ENCODE measurements at places on chromosomes 13 and 19.

GRCh38 chr19:3620145-3620816, 6.3 kb downstream of the CACTIN start:
- DNase-seq, result no peak

GRCh38 chr13:42633495-42633894, 59.5 kb downstream of the TNFSF11 start:
- DNase-seq, result no peak

DNA sequence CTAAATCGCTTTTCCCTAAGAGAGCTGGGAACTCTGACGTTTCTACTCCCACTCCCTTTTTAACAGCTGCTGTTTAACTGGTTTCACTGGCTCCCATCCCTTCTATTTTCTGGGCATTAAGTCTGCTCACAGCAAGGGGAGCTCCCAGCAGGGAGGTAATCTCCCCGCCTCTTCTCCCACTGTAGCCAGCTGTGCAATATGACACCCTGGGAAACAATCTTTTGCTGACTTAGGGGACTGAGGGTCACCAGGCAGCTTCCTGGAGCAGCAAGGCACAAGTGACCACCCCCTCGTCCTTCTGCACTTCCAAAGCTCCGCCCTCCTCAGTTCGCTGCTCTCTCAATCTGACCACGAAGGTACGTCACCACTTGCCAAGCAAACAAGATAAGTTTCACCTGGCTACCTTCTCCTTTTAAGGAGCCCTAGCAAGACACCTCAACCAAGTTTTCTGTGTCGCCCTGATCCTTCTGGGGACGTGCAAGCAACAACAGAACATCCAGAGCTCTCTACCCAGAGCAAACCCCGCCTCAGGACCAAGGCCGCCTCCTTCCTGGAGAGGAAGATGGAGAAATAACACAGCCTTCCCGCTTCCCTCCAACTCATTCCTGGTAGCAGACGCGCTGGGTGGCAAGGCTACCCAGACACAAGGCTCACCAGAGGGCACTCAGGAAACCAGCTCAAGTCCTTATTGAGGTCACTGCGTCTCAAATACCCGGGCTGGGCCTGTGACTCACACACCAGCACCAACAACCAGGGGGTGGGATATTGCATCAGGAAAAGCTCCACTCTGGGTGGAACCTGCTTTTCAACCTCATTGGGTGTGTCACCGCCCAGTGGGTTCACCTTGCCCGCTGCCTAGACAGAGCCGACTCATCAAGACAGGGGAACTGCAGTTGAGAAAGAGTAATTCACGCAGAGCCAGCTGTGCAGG, 92.4 kb downstream of the STK24 start:
- no peak for DNase-seq

DNA sequence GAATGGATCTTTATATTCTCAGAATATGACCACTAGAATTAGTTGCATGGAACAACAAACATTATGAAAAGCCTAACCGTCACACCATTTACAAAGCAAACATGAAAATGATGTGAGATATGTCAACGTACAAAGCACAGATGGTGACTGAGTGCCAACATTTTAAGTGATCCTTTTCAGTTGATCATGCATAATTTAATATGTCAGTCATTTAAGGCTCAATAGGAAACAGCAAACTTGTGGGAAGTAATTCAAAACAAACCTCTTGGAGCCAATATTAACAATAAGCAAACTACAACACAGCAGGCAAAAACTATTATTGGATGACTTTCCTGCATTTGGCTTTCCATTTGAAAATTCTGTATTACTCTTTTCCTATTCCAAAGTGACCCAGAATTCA, 277.6 kb downstream of the SLITRK6 start:
- DNase-seq, result peak; percentile 59

DNA sequence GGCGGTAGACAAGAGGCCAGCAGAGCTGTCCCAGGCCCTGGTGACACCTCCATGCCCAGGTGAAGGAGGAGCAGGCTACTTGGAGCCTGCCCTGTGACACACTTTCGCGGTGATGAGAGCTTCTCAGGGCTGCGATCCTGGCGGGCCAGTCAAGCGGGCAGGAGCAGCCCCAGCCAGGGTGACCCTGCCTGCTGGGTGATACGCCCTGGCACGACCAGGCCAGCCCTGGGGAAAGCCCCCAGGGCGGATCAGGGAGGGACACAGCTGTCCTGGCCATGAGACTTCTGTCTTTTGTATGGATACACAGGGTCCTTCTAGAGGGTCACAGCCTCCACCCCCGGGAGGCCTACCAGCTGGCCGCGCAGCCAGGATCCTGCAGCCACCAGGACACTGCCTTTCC, 13.1 kb downstream of the DNM2 start:
- DNase-seq, result no peak

DNA sequence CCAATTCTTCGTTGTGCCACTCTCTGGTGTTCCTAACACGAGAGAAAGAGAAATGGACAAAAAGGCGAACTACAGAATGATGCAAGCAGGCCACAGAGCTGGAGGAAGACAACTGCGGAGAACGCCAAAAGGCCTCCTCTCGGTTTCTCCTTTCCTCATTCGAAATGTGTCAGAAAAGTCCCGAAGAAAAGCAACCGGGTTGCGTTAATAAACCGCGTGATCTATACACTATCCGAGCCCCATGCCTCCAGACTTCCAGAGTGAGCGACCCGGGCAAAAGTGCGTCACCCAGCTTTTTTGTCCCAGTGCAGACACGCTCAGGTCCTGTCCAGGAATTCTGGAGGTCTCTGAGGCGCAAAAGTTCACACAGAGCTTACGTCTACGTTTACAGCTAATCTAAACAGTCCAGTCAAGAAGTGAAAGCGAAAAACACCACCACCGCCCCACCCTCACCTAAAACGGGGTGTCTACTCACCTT, 413 bp downstream of the N4BP2L2 start:
- DNase-seq, result no peak

DNA sequence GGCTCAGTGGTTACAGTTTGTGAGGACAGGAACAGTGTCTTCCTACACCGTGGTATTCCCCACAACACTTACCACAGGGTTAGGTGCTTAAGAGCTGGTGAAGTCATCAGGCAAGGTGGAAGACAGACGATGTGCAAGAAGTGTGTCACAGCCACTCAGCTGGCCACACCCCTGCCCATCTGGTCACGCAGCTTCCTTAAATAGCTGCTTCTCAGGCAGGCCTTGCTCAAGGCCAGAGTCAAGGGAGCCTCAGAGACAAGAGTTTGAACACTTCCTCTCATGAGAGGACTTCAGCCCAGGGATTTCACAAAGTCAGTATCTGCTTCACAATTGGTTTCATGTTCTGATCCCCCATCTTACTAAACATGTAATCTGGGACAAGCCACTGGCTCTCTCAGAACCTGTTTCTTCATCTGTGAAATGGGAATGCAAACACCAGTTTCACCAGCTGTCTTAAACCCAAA, 80.3 kb upstream of the FRY start:
- no peak for DNase-seq

GRCh38 chr19:54141356-54141755, 3.8 kb downstream of the CNOT3 start:
- DNase-seq, result no peak

GRCh38 chr13:94925263-94925662, 212.9 kb upstream of the SOX21 start:
- no peak for DNase-seq

- no peak for DNase-seq
Measured at GRCh38 chr19:46393456-46394401, 19.6 kb downstream of the CCDC8 start.

DNA sequence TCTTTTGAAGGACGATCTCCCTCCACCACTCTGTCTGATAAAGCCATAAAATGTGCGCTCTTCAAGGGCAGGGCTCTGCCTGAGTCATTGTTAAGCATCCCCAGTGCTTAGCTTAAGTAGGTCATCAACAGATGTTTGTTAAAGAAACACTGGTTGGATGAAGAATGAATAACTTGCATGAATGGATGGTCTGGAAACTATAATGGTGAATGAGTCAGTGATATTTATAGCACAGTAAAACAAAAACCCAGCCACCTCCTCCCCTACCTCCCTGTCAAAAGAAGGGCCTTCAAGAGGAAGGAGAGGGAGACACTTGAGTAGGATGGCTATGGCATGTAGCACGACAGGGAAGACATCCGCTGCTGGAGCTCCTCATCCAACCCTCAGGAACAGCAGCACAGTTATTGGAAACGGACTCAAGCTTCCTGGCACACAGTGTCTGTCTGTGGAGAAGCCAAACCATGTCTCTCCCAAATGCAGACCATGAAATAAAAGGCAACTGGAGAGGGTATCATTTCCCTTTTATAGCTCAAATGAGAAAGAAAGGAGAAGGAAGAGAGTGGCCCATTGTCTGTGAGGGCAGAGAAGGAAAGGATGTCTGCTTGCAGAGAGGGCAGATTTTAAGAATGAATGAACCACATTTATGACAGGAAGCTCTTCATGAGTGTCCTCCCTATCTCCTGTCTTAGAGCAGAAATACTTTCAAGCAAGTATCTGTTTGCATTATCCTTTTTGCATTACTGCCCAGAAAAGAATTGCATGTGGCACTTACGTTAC, 183.5 kb upstream of the UBL3 start:
- DNase-seq, result no peak

- DNase-seq, result no peak
Measured at GRCh38 chr19:607301-608154, 17.8 kb downstream of the HCN2 start.

DNA sequence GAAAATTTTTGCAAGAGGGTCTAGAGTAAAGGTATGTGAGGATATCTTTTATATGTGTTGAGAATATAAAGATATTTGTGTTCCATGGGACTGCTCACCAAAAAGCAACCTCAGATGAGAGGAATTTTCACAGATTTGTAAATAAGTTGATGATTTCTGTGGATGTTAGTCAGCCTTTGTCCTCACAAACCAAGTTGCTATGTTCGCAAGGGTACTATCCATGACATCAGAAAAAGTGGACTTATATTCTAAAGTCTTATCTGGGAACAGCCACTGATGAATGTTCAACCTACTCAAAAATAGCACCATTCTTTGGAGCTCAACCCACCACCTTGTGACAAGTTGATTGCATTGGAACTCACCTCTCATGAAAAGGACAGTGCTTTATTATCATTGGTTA, 138.6 kb downstream of the PCDH20 start:
- no peak for DNase-seq

DNA sequence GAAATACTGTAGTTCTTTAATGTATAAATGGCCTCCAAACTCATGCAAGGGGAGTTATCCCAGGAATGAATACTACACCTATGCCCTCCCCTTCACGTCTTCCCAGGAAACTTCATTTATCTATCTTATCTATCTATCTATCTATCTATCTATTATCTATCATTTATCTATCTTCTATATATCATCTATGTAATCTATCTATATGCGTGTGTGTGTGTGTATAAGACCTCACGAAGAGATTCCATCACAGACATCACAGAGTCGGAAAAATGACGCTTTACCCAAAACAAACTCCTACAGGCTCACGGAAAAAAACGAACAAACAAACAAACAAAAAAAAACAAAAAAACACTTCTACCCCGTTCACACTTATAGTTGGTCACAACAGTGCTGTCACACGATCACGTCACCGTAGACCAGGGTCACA, 486 bp downstream of the ZNF529 start:
- DNase-seq, result no peak

- DNase-seq, result no peak
Measured at GRCh38 chr13:46329624-46330023, 57.4 kb downstream of the RUBCNL start.

DNA sequence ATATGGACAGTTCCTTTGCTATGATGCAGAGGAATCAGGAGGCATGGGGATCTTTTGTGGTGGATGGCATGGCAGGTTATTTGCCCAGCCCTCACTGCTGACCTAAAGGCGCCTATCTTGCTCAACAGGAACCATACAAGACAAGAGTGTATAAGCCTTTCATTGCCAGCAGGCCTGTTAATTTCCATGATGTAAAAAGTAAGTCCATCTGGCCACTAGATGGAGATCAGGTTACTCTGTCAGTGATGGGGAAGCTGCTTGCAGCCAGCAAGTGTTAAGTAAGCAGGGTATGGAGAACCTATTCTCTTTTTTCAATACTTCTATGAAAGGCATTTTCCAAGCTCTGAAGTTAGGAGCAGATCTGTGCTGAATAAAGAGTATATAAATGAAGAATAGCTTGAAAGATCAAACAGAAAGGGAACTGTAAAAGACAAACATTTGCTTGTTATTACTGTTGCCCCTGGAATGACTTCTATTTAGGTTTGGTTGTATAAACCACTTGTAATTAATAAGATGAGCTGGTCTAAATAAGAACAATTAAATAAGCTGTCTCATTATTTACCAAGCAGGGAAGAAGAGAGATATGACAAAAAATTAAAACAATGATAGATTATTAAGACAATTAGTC, 210.9 kb downstream of the RGCC start:
- DNase-seq, result peak; percentile 77

DNA sequence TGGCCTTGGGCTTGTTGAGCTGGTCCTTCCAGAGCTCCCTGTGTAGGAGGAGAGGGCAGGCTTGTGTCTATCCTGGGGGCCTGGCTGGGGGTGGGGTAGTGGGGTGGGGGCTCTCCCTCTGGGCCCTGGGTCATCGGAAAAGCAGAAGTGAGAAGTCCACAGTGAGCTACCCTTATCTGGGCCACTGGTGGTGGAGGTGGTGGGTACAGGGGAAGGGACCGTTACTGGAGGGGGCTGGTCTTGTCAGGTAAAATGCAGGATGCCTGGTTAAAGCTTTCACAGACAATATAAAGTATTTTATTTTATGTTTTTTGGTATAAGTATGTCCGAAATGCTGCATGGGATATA, 342 bp upstream of the SIGLEC10 start:
- DNase-seq, result no peak

DNA sequence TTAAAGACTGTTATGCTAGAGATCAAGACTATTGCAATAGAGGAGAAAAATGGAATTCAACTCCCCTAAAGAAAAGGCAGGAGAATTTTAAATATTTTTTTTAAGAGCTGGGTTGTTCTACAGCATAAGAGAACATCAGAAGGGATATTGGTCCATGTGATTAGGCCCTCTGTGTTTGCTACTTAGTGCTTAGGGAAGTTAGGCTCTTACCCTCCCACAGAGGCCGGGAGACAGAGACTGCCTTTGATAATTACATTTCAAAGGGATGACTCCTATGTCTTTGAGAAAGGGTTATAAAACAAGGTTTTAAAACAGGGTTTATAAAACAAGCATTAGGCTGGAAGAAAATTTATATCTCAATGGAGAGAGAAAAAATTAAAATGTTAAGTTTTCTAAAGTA, 1248.1 kb upstream of the PCDH20 start:
- no peak for DNase-seq

DNA sequence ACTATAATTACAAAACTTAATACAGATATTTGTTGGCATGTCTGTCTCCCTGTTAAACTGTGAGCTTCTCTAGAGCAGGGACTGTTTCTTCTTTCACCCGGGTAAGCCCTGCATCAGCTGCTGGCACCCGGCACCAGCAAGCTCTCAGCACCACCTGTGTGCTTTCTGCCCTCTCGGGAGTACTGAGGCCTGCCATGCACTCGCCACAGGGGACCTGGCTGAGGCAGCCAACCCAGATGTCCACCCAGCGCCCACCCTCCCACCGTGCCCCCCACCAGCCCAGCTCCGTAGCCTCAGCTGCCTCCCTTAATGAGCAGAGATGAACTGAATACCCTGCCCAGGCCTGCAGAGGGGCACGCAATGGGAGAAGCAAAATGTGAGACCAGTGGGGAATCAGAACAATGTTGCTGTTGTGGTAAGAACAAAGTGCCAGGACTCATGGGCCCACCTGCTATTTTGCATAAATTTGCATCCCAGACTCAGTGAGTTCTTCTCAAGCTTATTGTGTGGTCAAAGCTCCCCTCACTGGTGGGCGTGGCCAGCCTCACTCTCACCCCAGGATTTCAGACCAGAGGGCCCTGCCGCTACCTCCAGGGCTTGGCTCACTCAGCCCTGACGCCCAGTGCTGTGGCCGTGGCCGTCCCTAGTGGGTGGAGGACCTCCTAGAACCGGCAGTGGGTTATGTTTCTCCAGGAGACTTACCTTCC, 14.6 kb upstream of the SERPINE3 start:
- no peak for DNase-seq

Measured in NCI-H1930 (cell line).